ENCODE measurements at places on chromosomes 1 and 21.

GRCh38 chr21:9772348-9772672 is 749.1 kb upstream of the TPTE start:
- no peak for DNase-seq

GRCh38 chr1:118317842-118318614 is 133.0 kb upstream of the SPAG17 start:
- no peak for DNase-seq

DNA sequence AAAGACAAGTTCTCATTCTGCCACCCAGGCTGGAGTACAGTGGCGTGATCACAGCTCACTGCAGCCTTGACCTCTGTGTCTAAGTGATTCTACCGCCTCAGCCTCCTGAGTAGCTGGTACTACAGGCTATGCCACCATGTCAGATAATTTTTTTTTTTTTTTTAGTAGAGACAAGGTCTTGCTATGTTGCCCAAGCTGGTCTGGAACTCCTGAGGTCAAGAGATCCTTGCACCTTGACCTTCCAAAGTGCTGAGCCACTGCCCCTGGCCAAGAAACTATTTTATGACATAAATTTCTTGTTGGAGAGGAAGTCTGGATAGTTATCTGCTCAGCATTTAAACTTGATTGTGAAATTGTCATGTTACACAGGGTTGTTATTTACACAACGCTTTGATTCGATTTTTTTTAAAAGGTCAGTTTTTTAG is 2.1 kb downstream of the SCCPDH start:
- no peak for DNase-seq

GRCh38 chr1:87972811-87973210 is 644.1 kb downstream of the LMO4 start:
- DNase-seq = no peak

DNA sequence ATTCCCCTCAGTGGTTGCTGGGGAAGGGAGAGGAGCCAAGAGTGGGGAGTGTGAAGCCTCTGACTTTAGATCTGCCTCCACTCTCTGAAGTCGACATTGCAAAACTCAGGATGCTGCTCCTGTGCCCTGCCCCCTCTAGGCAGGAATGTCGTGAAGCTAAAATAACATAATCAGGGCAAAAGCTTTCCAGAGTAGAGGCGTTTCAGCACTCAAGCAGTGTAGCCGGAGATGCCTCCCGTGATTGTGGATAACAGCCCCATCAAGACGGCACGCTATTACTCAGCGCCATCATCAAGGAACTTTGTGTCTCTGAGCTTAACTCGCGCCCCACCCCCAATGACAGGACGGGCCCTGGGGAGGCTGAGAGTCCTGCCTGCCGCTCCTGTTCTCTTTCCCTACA is 60.0 kb downstream of the FBXO2 start:
- DNase-seq = no peak

DNA sequence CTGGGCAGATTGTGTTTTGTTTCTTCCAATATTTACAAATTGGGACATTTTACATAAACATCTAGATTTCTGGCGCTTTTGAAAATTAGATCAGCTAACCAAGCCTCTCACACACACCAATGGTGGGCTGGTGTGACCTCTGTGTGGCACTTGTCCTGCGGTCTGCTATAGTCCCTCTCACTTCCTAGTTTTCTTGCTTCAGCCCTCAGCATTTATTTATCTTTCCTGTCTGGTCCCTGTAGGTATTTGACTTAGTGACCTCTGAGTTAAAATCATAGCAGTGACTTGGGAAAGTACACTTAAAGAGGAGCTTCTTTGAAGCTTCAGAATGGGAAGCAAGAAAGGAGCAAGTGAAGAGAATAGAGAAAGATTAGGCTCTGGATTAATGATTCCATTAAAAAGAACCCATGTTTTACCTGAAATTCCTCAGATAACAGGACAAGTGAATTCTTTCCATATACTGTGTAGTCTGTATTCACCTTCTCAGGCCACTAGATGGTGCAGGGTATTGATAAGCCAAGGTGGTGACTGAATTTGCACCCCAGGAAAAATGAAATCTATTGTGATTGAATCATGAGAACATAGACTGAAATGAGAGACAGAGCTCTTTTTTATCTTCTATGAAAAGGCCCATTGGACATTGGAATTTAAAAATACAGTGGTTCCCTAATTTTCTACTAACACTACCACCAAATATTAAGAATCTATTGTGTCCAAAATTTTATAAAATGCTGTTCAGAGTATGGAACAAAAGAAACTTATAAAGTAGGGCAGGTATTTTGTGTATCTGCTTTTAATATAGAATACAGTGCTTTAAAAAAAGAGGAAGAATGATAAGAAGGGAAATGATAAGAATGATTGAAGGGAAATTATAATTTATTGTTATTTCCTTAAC is 7.1 kb upstream of the DIPK1A start:
- DNase-seq = no peak

DNA sequence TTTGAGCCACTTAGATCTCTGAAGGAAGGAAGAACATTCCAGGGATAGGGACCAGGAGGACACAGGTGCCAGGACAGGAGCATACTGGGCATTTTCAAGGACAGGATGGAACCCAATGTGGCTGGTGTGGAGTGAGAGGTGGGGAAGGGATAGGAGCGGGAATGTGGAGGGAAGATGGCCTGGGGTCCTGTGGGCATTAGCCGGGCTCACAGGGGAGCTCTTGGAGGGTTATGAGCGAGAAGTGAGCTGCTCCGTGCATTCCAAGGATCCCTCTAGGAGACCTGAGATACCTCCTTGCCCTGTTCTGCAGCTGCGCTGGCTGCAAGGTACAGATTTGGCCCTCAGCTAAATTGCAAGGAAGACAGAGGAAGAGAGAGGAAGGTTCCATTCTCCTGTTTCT is 87.5 kb downstream of the IER5 start:
- no peak for DNase-seq

DNA sequence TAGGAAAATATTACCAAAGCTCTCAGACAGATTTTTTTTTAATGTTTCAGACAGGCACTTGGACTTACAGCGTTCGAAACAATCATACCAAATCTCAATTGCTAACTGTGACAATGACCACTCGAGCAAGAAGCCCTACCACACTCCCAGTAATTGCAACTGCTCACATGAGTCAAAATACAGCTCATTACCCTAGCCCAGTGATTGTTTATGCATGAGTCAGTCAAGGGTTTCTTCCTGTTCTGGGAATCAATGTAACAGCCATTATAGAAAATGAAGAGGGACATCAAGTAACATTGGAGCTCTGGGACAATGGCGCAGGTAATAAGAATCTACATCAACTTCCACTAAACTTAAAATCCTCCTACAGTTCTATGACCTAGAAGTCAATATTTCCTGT is 56.1 kb upstream of the SH3GLB1 start:
- no peak for DNase-seq

GRCh38 chr1:160618763-160619274 is 28.0 kb downstream of the SLAMF1 start:
- DNase-seq = no peak

GRCh38 chr1:10791105-10791951 is 5.1 kb downstream of the CASZ1 start:
- DNase-seq = no peak

GRCh38 chr21:46021978-46022544 is 40.5 kb downstream of the COL6A1 start:
- peak; percentile 76 for DNase-seq

DNA sequence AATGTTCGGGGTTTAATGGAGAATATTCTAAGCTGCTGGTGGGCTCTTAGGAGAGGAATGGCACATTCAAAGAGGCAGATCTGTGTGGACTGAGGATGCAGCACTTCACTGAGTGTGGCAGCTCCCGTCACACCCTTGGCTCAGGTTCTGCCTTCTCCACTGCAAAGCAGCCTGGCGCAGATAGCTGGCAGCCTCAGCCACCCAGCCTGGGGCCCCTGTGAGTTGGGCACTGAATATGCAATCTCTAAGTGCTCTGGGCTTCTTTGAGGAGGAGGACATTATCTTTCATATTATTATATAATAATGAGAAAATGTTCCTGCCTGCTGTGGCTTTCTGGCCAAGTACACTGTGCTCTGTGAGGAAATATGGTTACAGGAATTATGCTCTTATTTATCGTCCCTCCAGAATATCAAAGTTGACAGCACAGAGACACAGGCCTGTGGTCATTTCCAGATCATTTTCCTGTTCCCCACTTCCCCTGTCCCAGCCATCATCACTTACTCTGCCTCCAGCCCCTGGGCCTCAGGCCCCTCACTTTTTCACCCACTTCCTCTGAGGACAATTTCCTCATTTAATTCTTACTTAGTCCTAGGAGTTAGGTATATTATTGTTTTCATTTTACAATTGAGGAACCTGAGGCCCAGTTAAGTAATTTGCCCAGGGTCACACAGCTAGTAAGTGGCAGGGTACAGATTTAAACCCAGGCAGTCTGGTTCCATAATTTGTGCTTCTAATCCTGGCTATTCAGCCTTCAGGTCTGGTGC is 53.6 kb downstream of the MAB21L3 start:
- DNase-seq = no peak

- DNase-seq = no peak
Observed at GRCh38 chr1:26027716-26028489, 6.3 kb downstream of the EXTL1 start.

DNA sequence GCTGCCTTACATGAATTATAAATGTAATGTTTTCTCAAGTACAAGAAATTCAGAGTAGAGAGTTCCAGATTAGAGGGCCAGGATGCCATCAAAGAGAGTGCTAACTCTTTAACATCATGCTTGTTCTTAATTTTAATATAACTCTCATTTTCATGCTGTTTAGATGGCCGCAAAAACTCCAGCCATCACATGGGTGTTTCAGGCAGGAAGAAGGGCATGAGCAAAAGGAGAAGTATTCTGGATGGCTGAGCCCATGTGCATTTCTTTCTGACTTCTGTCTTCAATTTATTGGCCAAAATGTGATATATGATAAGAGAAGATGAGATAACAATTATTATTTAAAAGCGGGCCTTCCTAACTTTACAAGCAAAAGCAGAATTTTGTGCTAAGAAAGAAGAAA is 1328.6 kb downstream of the MRPL39 start:
- DNase-seq = no peak

DNA sequence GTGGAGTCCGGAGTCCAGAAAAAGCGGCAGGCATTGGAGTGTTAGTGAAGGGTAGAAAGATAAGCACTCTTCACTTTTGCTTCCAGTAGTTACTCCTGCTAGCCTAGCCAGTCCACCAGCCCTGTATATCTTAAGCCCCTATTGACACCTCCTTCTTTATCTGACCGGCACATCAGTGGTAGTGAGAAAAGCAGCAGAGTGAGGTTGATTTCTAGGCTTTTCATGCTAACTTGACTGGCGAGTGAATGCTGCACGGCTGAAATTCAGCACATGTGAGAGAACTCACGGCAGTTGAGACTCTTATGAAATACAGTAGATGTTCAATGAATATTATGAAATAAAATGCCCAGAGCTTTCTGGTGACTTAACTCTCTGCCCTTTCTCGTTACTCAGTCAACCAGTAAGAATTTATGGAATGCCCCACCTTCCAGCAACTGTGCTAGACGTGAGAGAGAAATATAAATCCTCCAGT is 128.2 kb downstream of the CACHD1 start:
- no peak for DNase-seq

DNA sequence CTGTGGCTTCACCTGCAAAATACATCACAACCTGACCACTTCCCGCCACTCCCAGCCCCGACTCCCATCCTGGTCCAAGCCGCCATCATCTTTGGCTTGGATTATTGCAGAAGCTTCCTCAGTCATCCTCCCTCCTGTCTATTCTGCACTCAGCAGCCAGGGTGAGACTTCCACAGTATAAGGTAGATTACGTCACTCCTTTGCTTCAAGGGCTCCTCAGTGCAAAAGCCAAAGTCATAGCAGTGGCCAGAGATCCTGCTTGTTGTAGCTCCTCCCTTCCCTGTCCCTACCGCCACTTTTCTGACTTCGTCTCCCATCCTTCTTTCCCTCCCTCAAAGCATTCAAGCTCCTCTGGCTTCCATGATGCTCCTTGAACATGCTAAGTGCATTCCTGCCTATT is 152.8 kb downstream of the GRIK3 start:
- DNase-seq = no peak

- DNase-seq = no peak
Observed at GRCh38 chr1:71603044-71603776, 522.4 kb upstream of the ZRANB2 start.
